ENCODE measurements at places on chromosomes 2 and 18.

DNA sequence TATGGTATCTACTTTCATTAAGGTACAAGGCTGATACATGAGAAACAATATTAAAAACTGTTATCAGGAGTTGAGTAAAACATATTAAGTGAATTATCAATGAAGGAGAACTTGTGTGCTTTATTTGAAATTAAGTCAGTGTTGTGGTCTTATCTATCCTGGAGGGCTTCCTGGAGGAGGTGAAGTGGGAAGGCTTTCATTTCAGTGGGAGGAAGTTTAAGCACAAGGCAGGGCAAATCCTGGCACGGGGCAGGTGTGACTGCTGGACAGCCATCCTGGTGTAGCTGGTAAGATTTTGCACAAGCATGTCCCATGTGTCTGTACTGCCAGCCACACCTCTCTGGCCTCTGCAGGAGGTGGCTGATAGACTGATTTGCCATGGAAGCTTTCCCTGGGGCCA lies 159.7 kb upstream of the SKOR2 start:
- DNase-seq: no peak

DNA sequence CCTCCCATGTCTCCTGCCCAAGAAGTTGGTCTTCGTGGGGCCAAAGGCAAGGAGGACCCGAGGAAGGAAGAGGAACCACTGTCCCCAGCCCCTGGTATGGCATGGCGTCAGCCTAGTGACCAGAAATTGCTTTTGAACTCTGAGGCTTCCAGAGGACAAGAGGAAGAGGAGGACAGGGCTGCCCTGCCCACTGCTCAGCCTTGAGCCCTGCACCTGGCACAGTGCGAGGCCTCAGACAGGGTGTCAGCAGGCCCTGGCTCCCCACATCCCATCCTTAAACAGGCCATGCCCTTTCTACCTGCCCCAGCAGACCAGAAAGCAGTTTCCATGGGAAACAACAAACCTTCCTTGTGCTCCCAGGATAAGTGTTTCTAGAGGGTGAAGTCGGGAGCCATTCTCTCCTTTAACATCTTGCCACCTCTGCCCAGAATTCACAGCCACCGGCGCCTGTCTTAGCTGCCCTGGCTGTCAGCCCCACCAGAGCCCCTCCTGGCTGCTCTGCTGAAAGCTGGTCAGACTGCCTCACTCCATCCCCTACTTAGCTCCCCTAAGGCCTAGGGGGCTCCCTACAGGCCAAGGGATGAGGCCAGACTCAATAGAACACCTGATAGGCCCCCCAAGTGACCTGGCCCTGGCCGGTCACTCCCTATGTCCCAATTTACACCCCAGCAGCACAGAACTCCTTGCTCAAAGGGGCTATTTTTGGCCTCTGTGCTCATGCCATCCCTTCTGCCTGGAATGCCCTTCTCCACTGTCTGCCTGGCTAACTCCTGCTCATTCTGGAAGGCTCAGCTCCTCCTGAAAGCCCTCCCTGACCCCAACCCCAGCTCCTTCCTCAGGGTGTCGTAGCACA lies 20.6 kb downstream of the ATOH8 start:
- no peak for DNase-seq

DNA sequence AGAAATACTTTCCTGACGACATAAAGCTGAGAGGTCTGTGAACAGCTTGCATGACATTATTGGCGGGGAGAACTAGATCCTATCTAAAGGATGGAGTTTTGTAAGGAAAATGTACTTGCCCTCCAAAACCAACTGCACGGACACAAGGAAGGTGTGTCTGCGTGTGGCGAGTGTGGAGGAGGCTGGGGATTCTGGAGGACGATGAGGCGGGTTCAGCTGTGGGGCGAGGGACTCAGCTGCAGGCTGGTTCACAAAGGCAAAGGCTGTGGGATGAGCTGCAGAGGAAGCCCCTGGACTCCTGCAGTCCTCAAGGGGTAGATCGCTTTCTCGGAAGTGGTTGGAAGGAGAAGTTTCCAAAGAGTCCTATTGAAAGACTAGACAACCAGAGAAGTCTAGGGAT lies 48.2 kb downstream of the ACKR3 start:
- no peak for DNase-seq

DNA sequence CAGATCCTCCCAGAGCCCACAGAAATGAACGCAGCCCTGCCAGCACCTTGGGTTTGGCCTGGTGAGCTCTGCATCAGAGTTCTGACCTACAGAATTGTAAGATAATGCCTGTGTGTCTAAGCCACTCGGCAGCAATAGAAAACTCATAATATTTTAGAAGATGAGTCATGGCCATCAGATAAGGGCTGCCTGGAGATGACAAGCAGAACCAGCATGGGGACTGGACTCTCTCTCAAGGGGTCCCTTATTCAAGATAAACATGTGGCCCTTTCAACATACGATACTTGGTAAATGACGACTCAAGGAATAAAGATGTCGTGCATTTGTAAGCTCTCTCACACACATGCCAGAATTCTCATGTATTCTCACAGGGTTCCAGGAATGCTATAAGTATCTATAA lies 8.5 kb upstream of the AGAP1 start:
- no peak for DNase-seq

DNA sequence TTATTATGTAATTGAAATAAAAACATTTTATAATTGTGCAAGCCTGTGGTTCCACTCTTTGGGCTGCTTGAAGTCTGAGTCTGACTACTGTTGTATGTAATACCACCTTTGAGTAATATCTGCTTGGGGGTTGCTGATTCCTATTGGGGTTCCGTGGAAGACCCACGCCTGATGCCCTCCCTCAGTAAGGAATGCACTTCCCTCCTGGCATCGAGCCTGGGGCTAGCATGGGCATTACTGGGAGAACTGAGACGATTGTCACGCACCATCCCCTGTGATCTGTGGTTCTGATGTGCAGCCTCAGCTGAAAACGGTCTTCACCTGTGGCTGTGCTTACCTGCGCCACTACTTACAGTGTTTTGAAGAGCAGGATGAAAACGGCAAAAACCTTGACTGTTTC lies 32.7 kb upstream of the RBM44 start:
- no peak for DNase-seq

DNA sequence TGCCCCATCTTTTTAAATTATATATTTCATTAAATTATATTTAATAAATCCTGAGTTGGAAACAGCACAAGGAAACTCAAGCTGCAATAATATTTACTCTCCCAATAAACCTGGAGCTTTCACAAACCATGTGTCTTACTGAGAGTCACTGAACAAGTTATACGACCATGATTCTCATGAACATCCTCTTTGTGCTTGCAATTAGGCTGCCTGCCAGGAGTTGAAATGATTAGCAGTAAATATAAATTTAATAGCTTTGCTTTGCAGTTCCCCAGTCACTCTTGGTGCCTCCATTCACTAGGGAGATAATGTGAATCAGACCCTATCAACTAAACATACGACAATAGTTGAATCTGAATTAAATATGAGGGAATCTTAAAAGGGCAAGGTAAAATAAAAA lies 905.1 kb downstream of the NRXN1 start:
- no peak for DNase-seq

DNA sequence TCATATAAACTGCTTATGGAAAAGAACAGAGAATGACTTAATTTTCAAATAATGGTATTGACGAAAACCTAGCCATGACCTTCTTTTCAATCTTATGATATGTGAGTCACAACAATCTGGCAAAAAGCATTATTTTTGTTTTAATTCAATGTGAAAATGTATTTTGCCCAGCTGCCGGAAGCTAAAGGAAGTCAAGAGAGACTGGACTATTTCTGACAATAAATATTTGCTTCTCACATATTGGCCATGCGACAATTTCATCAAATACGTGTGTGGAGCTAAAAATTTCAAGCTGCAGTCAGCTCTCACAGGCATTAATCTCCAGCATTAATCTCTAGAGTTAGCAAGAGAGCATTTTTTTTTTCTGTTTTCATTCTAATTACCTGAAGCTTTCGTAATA lies 881.0 kb downstream of the CPS1 start:
- no peak for DNase-seq

GRCh38 chr2:199302851-199303250 lies 154.9 kb downstream of the SATB2 start:
- no peak for DNase-seq

- DNase-seq: no peak
Measured at GRCh38 chr2:128347701-128348539, 29.3 kb upstream of the HS6ST1 start.

GRCh38 chr2:226995625-226996041 lies 159.8 kb downstream of the RHBDD1 start:
- no peak for DNase-seq

DNA sequence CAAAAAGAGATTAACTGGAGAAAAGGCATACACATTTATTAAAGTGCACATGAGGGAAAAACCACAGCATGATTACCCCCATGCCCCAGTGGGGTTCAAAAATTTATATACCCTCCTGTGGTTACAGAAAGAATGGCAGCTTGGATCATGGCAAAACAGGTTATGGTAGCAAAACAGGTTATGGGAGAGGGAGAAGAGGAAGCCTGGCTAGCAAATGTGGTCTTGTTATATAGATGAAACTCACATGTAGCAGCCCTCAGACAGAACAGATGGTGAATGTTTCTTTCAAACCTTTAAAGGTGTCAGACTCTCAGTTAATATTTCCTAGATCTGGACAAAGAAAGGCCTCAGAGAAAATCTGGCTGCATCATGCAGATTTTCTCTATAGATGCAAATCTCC lies 178.2 kb upstream of the ZC3H15 start:
- DNase-seq: no peak

DNA sequence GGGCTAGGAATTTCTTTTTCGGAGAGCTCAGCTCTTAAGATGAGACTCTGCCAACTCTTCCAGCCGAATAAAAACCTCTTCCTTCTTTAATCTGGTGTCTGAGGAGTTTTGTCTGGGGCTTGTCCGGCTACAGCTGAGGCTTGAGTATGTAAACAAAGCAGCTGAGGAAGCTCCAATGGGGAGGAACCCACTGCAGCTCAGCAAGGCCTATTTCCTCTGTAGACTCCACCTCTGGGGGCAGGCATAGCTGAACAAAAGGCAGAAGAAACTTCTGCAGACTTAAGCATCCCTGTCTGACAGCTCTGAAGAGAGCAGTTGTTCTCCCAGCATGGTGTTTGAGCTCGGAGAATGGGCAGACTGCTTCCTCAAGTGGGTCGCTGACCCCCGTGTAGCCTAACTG lies 838.7 kb downstream of the CCDC85A start:
- DNase-seq: no peak

- no peak for DNase-seq
Measured at GRCh38 chr2:7881063-7881462, 800.8 kb upstream of the ID2 start.

GRCh38 chr2:27958711-27959378 lies 68.3 kb downstream of the BABAM2 start:
- no peak for DNase-seq

DNA sequence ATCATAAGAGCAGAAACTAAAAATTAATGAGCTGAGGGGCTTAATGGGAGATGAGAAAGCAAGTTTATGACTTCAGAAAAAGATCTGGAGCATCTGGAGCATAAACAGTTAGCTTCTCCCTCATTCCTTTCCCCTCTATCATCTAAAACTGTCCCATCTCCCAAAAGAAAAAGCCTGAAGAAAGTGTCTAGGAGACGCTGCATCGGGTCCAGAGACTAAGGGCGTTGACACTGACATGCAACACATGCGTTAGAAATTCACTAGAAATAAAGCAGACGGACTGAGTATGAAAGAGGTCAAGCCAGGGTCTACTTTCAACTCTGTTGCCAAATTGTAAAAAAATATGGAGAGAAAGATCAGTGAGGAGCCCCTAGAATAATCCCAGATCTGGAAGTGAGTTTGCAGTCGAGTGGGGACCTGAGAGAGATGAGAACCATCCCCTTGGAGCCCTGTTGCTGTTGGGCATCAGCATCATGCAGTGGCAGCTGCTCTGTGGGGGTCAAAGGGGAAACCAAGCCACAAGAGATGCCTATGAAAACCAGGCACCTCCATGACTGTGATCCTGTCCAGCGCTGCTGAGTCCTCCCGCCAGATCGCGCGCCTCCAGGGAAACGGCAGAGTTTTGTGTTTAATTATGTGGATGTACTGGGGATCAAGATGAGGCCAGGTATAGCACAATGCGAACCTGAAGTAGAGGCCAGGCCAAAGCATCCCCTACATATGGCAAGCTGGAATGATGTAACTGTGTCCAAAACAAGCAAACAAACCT lies 13.9 kb downstream of the ANTXR1 start:
- no peak for DNase-seq

- no peak for DNase-seq
Measured at GRCh38 chr2:69465513-69466456, 28.6 kb upstream of the NFU1 start.

GRCh38 chr2:210818473-210818872 lies 262.1 kb downstream of the CPS1 start:
- DNase-seq: no peak

DNA sequence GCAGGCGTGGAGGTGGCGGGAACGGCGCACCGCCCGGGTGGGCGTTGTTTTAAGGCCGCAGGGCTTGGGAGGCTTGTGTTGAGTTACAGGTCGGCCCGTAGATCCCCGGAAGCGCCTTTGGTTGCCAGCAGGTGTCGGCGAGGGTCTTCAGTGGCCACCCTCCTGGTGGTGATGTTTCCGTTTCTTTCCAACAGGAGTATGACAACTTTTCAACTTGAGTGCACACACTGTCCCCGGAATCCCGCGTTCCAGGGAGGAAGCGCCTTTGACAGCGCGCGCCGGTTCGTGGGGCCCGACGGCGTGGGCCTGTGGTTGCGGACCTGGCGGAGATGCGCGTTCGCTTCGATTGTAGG lies 1.0 kb upstream of the HDAC4 start:
- DNase-seq: no peak

DNA sequence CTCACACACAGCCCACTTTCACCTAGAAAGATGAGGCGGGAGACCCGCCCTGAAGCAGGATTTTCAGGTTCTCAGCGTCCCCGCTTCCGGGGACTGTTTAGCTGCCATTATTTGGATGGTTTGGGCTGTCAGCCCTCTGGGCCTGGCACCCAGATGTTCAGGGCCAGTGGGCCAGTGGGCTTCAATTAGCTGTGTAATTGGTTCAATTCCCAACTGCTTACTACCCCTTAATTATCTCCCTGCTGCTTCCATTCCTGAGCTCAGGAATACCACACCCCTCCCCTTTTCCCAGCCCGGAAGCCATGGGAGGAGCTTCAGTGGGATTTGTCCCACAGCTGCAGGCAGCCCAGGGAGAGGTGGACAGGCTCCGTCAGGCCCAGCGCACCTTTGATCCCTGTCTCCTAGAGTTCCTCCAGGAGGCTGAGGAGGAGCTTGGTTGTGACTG lies 114.1 kb upstream of the MYCN start:
- DNase-seq: no peak

GRCh38 chr2:98914713-98915580 lies 21.1 kb downstream of the CRACDL start:
- DNase-seq: no peak

DNA sequence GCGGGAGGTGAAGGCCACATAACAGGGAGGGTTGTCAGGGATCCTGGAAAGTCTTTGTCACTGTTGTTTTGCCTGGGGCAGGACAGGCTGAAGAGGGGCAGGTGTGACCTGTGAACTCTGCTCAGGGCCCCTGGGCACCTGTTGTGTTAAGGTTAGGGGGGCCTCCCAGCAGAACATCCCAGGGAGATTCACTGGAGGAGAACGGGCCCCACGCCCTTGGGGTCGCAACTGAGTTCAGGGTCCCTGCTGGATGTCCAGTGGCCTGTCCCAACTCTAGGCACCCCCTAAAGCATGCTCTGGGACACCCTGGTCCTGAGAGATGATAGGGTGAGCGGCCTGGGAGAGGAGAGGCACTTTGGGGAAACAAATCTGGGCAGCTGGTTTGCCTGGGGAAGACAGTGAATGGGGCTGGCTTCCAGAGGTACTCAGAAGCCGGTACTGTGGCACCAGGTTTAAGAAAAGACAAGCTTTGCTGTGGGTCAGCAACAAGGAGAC lies 22.9 kb downstream of the GPR35 start:
- no peak for DNase-seq

GRCh38 chr2:9076210-9076609 lies 72.7 kb upstream of the MBOAT2 start:
- DNase-seq: no peak

GRCh38 chr2:47219970-47220369 lies 64.9 kb upstream of the STPG4 start:
- no peak for DNase-seq

Measured in CD4-positive, CD25-positive, alpha-beta regulatory T cell (primary cell).